ENCODE measurements at places on chromosomes 5 and 9.

GRCh38 chr9:123225374-123225813, 43.0 kb downstream of the STRBP start:
- DNase-seq, result peak; percentile 18

DNA sequence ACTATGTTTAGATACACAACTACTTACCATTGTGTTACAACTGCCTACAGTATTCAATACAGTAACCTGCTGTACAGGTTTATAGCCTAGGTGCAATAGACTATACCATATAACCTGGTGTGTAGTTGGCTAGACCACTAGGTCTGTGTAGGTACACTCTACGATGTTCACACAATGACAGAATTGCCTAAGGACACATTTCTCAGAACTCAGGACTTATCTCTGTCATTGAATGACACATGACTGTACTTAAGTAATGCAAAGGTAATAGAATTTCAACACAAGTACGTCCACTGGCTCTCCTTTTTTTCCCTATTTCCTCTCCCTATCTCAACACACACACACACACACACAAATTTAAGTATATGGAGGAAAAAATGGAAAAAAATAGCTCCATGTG, 385.6 kb downstream of the CTNND2 start:
- DNase-seq, result no peak

DNA sequence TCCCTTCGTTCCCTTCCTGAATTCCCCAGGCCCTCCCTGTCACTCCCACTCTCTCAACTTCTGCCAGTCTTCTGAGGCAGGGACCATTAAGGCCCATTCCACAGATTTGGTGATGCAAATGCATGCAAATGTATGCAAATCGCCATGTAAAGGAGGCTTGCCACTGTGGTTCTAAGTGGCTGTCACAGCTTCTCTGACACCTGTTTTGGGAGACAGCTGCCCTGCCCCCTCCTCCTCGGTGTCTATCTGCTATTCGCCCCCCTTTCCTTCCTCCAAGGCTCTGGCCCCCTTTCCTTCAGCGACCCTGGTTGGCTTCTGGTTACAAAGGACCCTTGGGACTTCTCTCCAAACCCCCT, 10.5 kb upstream of the ARAP3 start:
- no peak for DNase-seq

DNA sequence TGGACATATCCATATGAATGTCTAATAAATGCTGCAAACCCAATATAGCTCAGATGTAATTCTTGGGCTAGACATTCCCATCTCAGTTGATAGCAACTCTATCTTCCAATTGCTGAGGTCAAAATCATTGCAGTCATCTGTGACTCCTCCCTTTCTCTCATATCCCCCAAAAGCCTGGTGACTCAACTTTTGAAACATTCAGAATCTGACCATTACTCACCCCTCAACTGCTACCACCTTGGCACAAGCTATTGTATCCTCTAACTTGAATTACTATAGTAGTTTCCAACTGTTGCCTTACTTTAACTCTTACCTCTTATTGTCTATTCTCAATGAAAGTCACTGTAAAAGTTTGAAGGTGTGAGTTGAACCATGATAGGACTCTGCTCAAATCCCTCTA, 600.1 kb upstream of the RGMB start:
- no peak for DNase-seq

Data from stimulated activated CD8-positive, alpha-beta memory T cell treated with anti-CD3 and anti-CD28 coated beads, Interleukin-7, amount 100 ng/mL, for 24 hours (primary cell).